EL (cell line): ENCODE measurements at places on chromosomes 3 and 15.
A peak's percentile ranks its signal among the peaks of the same experiment; 100 is the strongest.

GRCh38 chr15:73972984-73973682 is 19.0 kb downstream of the STOML1 start:
- peak; percentile 84 for DNase-seq

GRCh38 chr3:29353807-29354206 is 72.9 kb downstream of the RBMS3 start:
- DNase-seq: no peak

- no peak for DNase-seq
Observed at GRCh38 chr15:27676647-27677046, 422.5 kb downstream of the OCA2 start.

DNA sequence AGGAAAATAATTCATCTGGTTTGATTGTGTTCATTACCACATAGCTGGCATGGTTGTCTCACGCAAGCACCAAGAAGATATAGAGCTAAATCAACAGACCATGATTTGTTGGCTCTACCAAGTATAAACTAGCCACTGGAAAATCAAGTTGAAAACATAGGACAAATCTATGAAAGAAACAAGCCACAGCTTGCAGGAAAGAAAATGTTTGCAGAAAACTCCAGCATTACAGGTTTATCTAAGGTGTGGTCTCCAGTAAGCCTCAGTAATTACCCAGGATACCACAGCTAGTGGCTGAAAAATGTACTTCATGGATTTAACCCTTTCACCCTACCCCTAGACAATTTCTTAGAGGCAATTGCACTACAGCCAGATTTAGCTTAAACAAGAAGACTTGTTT is 340.6 kb downstream of the SOX2 start:
- DNase-seq: no peak

DNA sequence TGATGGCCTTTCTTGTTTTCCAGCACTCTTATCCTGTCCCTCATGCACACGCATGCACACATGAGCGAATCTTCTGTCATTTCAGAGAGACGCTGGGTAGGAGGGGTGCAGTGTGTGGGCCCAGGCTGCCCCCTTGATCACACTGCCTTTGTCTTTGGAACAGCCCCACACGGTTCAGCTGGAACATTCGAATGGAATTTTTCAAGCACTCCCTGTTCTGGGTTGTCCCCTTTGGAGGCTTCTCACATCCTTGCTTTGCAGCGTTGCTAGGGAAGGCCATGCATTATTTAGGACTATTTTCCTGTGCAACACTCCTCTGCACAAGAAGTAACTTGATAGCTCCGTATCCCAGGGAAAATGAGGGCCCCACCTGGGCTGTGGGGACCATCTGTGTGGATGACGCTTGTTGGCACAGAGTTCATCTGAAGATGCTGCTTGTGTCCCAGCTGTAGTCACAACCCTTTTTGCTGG is 78.4 kb downstream of the SPSB4 start:
- no peak for DNase-seq

DNA sequence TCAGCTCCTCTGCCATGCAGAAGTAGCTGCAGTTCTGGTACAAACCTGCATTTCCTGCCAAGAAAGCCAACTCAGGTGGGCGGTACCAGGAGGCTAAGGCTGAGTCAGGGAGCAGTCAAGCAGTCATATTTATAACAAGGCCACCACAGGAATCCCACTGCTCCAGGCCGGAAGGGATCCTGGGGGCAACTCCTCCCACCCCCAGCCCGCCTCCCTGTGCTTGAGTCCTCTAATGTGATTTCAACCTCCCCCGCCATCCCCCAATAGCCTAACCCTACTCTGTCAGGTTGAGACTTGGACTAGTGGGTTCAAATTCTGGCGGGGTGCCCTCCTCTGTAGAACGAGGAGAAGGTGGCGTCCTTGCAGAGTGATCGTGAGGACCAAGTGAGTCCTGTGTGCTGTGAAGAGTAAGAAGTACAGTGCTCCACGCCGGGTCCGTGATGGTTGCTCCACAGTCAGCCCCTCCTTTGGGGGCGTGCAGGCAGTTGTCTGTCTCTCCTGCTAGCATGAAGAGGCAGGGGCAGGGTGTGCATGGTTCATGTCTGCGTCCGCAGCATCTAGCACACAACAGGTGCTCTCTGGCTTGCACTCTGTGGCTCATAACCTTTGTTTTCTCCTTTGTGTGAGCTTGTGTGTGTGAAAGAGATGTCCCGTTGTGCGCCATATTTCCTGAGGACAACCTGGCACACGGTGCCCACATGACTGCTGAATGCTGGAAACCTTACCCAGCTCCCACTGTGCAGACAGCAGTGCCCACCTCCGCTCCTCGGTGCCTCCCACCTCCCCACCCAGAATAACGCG is 78.3 kb downstream of the SMAD6 start:
- peak; percentile 90 for DNase-seq

DNA sequence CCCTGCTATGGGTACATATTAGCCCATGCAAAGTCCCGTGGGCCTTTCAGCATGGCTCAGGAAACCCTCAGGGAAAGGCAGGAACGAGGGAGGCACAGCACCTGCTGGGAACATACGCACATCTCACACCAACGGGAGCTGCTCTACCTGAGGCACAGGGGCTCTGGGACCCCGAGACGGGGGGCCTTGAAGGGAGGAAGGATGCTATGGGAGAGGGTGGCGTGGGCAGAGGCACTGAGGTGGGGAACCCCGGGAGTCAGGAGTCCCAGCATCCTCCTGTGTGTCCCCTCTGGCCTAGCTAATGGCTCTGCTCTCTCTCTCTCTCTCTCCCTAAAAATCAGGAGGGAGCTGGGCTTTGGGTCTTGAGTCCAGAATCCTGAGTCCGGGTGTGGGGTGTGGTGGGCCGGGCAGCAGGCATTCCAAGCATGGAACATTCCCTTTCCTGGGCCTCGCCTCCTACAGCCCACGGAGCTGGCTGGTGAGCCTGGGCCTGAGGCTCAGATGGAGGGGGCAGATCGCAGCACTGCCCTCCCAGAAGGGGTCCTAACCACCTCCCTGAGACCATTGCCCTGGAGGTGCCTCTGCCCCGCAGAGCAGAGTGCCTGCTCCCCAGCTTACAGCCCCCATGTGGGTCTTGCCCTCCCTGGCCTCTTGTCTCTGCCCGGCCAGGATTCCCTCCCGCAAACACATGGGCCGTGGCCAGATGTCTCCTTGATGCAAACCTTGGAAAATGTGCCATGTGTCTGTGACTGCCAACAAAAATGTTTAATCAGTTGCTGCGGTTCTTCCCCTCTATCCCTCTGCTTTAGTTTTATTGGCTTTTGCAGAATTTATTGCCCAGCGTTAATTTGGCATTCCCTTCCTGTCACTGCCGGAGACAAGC is 101.6 kb downstream of the TMEM266 start:
- DNase-seq: no peak

GRCh38 chr3:149534671-149535332 is 60.3 kb downstream of the TM4SF4 start:
- peak; percentile 57 for DNase-seq

DNA sequence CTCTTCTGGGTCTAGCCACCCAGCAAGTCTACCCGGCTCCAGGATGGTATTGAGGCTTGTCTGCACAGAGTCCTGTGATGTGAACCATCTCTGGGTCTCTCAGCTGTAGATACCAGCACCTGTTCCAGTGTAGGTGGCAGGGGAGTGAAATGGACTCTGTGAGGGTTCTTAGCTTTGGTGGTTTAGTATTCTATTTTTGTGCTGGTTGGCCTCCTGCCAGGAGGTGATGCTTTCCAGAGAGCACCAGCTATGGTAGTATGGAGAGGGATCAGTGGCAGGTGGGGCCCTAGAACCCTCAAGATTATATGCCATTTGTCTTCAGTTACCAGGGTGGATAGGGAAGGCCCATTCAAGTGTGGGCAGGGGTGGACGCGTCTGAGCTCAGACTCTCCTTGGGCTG is 283.4 kb upstream of the LYSMD4 start:
- no peak for DNase-seq

GRCh38 chr15:45112591-45113379 is 1.2 kb downstream of the DUOX2 start:
- DNase-seq: no peak

- peak; percentile 82 for DNase-seq
Observed at GRCh38 chr15:47685141-47685870, 32.0 kb upstream of the SEMA6D start.

DNA sequence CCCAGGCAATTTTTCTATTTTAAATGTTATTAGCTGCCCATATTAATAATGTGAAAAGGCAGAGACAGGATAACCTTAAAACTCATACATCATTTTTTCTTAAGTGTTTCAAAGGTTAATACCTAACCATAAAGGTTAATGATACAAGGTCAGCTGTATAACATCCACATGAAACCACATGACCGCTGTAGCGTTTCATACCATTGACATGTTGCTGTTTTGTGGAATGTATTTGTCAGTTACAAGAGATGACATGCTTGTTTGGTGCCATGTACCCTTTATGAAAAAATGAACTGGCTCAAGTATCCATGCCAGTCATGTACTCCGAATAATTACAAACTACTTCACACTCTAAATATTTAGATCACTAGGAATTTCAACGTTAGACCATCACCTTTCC is 207.4 kb downstream of the FMN1 start:
- DNase-seq: no peak

GRCh38 chr3:153219146-153219545 is 57.1 kb downstream of the RAP2B start:
- DNase-seq: no peak
